ENCODE measurements at places on chromosomes 7 and 10. TPM values are rescaled to one million over a fixed set of nuclear protein-coding genes. Genes with fewer than 3 reads are reported as not detected.

- DNase-seq = no peak
Observed at GRCh38 chr10:73911553-73912004, 647 bp downstream of the PLAU start.

DNA sequence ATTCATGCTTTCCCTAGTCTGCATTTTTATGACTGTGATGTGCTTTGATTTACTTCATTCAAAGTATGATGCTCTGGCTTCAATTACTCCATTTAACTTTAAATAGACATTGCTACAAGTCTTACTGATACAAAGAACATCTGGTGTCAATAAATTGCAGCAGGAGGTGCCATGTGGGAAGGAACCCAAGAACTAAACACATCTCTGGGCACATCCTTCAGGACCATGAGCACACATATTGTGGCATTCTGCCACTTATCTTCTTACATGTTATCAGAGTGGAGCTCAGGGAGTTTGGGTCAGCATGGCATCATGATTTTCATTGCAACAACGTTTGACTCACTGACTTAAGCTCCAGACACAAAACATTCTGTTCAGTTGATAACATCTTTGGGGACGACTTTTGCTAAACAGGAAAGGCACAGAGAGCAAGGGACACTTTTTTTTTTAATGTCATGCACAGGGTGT is 227.0 kb downstream of the DKK1 start:
- no peak for DNase-seq

DNA sequence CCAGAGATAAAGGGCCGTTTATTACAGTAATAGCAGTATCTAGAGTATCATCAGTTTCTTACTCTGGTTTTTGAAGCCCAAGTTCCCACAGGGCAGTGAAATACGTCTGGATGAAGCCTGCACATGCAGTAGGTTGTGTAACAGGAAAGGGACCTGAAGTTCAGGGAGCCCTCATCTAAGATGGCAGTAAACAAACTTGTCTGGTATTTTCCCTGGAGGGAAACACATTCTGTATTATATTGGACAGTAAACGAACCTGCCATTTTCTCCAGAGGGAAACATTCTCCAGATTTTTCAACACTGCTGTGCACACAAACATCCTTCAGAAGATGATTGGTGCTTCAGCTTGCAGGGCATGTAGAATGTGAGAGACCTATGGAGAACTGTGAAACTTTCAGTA is 189.9 kb downstream of the TFEC start:
- DNase-seq = no peak

DNA sequence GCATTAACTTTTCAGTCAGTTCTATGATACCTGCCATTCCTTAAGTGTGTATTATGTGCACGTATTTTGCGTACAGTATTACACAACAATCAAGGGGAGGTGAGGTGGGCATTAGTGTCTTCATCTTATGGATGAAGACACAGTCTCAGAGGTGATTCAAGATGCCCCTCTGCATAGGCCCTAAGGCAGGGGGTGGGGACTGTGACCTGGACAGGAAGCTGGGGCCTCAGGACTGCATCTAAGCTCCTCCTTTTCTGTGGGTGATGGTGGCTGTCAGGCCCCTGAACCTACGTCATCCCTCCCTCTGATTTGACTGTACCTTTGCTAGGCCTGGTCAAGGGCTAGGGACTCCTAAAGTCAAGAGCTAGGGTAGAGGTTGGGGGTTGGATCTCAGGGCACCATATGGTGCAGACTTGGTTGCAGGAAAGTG is 38.9 kb downstream of the HK1 start:
- no peak for DNase-seq

Gene CLDN4
- total RNA-seq = 28.0 TPM

DNA sequence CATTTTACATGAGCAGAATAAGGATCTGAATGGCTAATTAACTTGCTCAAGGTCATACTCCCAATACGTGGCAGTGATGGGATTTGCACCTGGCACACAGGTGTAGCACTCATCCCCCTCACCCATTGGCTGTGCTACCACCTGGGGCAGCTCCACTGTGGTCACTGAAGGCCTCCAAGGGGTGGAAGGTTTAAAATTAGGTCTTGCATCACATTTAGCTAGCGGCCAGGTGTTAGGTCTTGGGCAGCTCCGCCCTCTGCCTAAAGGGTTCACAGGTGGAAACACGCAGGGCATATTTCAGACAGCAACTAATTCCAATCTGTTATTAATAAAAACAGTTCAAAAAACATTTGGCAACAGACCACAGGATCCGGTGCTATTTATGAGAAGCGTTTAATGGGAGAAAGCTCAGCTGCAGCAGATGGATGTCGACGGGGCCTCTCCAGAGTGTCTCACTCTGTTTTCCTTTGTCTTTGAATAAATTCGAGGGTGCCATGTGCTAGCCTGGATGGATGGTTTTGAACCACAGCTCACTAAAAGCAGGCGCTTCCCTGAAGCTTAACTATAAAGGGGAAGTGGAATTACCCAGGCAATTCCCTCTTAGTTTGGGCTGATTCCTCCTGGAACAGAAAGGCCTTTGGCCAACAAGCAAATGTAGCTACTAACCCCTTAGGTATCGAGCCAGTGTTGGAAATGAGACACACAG is 1017.6 kb downstream of the TYW1 start:
- no peak for DNase-seq

All from H1 (cell line).